RWPE1 (cell line): ENCODE measurements at places on chromosomes 16 and 17.

DNA sequence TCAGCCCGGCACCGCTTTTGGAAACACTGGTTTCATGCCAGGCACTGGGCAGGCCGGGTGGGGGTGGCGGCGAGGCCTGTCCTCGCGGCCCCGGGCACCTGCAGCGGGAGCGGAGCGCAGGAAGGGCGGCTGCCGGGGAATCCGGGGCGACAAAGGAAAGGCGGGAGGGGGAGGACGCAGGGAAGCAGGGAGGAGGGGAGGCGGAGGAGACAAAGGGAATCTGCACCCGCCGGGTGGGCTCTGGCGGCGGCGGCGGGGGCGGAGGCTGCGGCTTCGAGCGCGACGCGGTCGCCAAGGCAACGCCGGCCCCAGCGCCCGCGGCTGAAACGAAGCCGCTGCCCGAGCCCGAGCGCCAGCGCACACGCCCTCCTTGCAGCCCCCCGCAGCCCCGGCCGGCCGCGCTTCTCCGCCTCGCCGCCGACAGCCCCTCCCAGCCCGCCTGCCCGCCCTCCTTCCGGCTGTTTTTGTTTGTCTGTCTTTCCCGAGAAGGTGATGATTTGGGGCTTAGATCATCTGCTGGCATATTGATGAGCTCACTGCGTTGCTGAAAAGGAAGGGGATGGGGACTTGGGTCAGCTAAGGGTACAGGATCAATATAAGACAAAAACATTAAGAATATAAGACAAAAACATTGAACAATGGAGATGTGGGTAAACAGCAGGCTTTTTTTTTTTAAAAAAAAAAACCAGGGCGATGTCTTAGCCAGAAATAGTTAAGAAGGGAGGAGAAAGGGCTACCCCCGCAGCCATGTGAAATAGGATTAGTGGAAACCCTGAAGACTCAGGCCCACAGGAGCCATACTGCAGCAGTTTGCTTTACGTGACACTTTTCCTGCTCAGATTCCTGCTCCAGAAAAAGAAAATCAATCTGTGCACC lies 32.7 kb downstream of the CDK5R1 start:
- peak; percentile 64 for DNase-seq

GRCh38 chr16:88688013-88688778 lies 1.9 kb upstream of the SNAI3 start:
- DNase-seq = no peak

DNA sequence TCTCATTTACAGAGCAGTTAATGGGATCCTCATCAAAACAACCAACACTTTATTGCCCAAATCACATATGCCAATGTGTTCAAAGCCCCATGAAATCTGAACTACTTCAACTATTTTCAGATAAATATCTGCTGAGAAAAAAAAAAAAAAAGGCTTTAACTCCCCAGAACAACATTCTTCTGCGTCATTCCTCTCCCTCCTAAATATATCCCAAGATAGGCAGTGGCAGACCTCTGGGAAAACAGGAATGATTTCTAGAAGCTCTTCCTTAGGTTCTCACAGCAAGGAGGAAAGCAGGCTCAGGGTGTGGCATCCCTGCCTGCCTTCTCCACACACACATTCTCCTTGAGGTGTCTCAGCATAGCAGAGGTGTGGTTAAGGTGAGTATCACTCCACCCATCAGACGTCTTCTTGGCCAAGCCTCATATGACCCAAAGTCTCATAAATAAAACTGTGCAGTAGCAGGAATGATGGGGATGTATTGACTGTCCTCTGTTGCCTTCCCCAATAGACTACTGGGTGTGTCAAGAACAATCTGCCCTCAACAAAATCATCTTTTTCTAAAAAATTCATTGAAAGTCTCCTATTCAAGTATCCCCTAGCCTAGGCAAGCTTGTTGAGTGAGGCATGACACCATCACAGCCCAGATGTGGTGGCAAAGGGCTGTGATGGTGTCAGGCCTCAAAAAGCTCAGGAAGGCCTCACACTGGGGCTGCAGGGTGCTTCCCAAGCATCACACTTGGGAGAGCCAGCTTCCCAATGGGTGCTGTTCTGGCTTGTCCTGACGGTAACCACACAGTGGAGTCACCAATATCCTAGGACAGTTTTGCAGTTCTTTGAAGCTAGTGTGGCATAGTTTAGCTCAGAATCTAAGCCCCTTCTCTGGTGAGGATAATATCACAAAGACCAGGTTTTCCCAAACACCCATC lies 135.4 kb upstream of the SOX9 start:
- peak; percentile 23 for DNase-seq

DNA sequence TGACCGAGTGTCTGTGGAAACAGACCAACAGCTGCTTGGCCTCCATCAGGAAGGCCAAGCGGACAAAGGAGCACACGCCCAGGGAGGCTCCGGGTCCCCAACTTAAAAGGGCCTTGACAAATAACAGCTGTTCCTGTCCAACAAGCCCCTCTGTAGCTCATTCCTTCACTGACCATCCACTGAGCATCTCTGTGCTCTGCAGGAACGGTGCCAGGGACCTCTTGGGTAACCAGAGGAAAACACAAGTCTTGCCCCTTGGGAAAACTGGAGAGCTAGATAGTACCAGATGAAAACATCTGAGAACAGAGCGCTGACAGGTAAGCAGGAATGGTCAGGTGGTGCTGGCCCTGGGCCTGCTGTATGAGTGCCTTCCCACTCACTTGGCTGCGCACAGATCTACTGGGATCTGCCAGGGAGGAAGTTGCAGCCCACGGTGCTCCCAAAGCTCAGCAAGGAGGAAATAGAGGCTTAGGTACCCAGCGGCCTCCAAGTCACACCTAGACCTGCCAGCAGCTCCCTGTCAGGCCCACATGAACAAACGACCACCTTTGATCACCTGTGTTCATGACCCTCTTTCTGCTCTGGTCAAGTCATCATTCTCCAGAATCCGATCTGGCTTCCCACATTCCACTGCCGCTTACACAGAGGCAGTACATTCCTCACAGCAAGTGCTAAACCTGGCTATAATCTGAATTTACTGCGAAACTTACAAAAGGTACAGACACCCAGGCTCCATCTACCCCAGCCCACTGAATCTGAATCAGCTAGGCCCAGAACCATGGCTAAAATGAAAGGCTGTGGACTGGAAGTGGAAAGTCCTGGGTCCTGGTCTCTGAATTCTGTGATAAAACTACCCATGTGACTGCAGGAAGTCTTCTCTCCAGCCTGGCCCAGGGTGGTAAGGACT lies 12.5 kb downstream of the DCAKD start:
- no peak for DNase-seq

DNA sequence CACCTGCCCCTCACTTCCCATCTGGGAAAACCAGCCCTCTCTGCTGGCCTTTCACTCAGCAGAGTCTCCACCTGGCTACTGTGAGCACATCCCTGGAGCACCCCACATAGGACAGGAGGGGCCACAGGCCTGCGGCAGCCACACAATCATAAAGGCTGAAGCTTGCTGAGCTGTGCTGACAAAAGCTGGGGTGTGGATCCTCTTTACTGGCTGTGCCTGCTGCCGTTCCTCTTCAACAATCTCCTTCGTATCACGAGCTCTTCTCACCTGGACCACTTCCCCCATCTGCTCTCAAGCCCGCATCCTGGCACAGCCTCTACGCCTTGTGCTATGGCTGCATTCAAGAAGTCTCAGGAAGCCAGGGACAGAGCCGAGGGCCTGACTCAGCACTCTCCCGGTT lies 86.1 kb downstream of the ZNF778 start:
- no peak for DNase-seq

DNA sequence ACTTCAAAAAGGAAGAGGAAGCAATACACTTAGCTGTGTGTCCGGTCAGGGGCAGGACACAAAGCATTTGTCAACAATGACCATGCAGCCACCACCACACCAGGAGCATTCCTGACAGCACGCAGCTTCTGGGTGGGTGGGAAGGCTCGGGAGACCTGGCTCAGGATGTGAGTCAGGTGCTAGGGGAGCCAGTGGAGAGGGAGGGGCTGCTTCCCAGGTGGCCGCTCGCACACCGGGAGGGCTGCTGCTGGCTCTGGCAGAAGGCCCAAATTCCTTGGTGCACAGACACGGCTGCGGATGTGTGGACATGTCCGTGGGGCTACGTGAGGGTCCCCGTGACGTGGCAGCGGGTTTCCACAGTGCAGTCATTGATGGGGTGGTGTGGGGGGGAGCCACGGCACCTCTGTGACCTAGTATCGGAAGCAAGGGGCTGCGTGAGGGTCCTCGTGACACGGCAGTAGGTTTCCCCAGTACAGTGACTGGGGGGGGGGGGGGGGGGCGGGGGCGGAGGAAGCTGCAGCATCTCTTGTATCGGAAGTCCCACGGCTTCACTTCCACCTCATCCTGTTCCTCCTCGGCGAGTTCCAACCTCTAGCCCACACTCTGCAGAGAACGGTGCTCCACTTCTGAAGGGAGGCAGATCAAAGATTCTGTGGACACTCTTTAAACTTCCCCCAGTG lies 112.8 kb downstream of the ZNF778 start:
- DNase-seq = peak; percentile 90

GRCh38 chr17:56902348-56902747 lies 11.5 kb downstream of the TRIM25 start:
- peak; percentile 90 for DNase-seq
